ENCODE measurements at places on chromosomes 5 and 9. TPM values are rescaled to one million over a fixed set of nuclear protein-coding genes. Genes with fewer than 3 reads are reported as not detected.

The UBE2QL1 gene
- 0.90 TPM for total RNA-seq

The SLC1A1 gene
- 14.1 TPM for total RNA-seq

The MARCOL gene
- total RNA-seq = not detected

The TERT gene
- total RNA-seq = not detected

The THOC3 gene
- 55.3 TPM for total RNA-seq

The SLC22A5 gene
- 2.0 TPM for total RNA-seq

The PCDHA4 gene
- total RNA-seq = 0.29 TPM

The GPR150 gene
- not detected for total RNA-seq

The TIMD4 gene
- total RNA-seq = not detected

The PCDHB8 gene
- total RNA-seq = 4.0 TPM

The HACD4 gene
- 0.77 TPM for total RNA-seq

The HMMR gene
- not detected for total RNA-seq

The PTPN3 gene
- 2.6 TPM for total RNA-seq

The TOR2A gene
- total RNA-seq = 73.8 TPM

The TEX48 gene
- not detected for total RNA-seq

The STPG3 gene
- not detected for total RNA-seq

The GAPT gene
- total RNA-seq = not detected

The ST8SIA4 gene
- 4.8 TPM for total RNA-seq
